ENCODE measurements at places on chromosomes 3 and 15. TPM values are rescaled to one million over a fixed set of nuclear protein-coding genes. Genes with fewer than 3 reads are reported as not detected.

PLA2G4D gene
- total RNA-seq = not detected

GRCh38 chr3:37645517-37646380 is 215.9 kb upstream of the CTDSPL start:
- no peaks in the 10 kb centered on the region for H3K27me3 ChIP-seq
- H3K4me3 ChIP-seq = no peak overlapping the region
- H3K36me3 ChIP-seq = no peaks in the 10 kb centered on the region

DNA sequence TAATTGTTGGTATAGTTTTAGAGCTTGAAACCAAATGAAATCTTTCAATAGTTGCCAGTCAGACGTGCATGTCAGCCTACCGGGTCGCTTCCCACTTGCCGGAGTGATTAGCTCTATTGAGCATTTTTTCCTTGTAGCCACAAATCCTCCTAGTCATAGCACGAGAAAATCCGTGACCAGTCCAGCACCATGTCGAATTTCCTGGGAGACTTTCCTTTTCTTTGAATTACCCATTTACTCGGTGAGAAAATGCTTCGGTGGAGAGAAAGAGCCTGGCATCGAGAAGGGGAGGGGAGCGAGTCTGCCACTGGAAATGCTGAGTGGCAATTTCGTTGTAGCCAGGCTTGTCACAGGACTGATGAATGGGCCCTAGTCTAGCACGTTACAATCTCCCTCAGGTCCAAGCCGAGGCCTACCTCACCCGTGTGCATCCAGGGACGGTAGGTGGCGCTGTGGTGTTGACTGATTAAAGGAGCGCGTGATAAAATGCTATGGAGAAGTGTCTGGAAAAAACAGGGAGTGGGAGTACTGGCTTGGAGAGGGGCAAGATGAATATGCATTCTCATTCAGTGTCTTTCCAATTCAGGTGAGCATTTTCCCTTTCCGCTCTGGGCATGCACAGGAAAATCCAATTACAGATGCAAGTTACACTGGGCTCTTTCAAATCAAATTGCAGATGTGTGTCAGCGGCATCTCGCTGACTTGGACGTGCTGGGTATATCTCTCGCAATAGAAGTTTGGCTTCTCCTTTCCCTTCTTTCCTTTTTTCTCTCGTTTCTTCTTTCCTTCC is 238.8 kb downstream of the EDEM1 start:
- no peaks in the 10 kb centered on the region for H3K4me1 ChIP-seq
- no peak overlapping the region for H3K27ac ChIP-seq
- H3K4me3 ChIP-seq = no peak overlapping the region
- no peaks in the 10 kb centered on the region for H3K36me3 ChIP-seq
- peak; percentile 67 for ATAC-seq

- no peaks in the 10 kb centered on the region for H3K36me3 ChIP-seq
- ATAC-seq = no peak
- no peak overlapping the region for H3K4me3 ChIP-seq
These were observed 144.6 kb upstream of the MEF2A start for GRCh38 chr15:99421172-99421656.

- no peaks in the 10 kb centered on the region for H3K27me3 ChIP-seq
- no peaks in the 10 kb centered on the region for H3K4me1 ChIP-seq
- no peak for ATAC-seq
- H3K27ac ChIP-seq = no peak overlapping the region
These were observed 25.0 kb upstream of the BLM start for GRCh38 chr15:90691982-90692773.
